Choroid plexus epithelial cell (primary cell): ENCODE measurements at places on chromosomes 12 and 14.

GRCh38 chr12:27766587-27766986 lies 13.4 kb upstream of the KLHL42 start:
- no peak for DNase-seq

GRCh38 chr12:19967431-19967830 lies 400.9 kb upstream of the PDE3A start:
- peak; percentile 99 for DNase-seq

GRCh38 chr12:5017638-5018348 lies 25.9 kb upstream of the KCNA5 start:
- no peak for DNase-seq

DNA sequence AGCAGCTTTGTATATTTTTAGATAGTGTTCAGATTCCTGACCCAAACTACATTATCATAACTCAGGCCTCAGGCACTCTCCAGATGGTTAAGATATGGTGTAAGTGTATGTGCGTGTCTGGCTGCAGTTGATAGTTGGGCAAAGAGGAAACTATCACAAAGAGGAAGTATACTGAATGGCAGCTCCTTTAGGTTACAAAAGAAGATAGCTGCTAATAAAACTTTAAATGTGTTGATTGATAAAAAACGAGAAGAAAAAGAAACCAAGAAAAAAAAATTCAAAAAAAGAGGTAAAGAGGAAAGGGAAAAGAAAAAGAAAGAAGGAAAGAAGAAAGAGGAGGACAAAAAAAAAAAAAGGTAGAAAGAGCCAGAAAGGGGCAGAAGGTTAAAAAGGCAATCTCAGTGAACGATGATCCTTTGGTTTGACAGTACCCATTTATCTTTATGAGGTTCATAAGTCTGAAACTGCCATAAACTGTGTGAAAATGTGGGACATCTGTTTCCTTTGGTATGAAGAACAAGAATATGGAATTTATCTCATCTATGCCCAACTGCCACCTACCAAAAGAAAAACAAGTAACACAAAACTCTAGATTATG lies 42.2 kb downstream of the TAOK3 start:
- peak; percentile 85 for DNase-seq

- DNase-seq, result no peak
These were observed 117.3 kb downstream of the SLC2A13 start for GRCh38 chr12:39988574-39988973.

DNA sequence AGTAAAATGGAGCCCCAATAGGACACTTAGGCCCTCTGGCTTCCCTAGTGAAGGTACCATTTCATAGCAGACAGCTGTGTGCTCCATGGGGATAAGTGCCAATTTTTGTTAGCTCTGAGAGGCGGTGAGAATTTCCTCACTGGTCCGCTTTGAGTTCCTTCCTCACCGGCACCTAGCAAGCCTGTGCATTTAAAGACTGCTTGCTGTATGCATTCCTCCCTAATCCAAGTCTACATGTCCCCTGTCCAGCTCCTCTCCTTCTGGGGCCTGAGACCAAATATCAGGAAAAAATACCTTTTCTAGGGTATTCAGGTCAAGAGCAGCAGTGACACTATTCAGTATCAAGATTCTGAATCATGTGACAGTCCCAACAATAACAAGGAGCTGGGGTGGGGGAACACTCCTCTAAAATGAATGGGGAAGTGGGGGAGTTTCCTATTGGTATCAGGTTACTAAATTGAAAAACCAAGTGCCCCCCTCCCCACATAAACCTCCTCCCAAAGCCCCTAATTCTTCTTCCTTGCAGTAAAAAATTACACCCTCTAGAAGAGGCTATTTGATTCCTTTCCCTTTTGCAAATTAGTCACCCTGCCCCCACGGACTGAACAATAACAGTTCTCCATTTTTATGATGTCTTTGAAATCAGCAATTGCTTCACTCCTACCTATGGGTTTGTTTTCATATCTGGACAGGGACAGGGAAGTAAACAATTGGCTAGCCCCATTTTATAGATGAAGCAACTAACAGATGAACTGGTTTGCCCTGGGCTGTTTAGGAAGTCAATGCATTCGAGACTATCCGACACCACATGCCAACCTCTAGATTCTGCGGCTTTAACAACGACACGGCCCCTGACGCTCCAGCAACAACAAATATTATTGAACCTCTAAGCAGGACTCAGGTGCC lies 28.9 kb downstream of the BCL11B start:
- DNase-seq, result no peak

- DNase-seq, result peak; percentile 4
These were observed 379.8 kb downstream of the MED13L start for GRCh38 chr12:115897729-115898128.

GRCh38 chr12:67969134-67969802 lies 20.0 kb upstream of the IFNG-AS1 start:
- DNase-seq, result no peak

DNA sequence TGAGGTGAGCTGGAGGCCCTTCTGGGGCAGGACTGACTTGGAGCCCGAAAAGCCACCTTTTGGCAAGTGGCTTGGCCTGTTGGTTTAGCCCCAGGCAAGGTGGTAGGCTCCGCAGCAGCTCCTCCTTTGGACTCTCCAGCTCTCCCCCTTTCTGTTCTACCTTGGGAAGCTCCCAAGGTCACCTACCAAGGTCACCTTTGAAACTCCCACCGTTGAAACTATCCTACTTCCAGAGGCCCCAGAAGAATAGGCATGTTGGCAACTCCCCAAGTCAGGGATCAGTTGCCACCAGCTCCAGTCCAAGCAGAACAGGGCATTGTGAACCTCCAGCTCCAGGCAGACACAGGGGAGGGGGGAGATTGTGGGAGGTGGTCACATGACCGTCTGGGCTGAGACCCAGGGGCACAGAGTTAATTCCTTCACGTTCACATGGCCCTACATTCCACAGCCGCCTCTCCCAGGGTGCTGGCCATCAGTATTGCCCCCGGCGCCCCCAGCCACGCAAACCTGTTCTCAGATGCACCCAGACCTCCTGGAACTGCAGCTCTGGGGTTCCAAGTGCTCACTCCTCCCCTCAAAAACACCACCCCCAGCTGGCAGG lies 14.4 kb downstream of the IRF2BPL start:
- peak; percentile 73 for DNase-seq

DNA sequence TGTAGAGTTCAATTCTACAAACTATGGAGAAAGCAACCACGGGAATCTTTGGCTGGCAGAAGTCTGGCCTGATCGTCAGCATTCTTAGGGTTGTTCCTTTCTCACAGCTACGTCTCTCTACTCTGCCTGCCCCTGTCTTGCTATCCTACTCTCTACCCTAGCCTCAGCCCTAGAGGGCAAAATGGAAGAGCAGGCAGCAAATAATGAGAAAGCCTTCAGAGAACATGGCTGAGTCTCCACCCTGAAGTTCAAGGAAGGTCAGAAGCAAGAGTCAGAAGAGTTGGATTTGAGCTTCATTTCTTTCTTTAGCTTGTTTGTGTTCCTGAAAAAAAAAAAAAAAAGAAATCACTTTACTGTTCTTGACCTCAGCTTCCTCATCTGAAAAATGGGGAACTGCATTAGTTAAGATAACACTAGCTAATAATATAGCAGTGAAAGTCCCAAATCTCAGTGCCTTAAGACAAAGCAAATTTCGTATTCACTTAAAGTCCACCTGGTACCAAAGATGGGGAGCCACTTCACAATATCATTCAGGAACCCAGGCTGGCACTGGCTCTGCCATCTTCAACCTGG lies 50.2 kb upstream of the CCND2 start:
- no peak for DNase-seq

DNA sequence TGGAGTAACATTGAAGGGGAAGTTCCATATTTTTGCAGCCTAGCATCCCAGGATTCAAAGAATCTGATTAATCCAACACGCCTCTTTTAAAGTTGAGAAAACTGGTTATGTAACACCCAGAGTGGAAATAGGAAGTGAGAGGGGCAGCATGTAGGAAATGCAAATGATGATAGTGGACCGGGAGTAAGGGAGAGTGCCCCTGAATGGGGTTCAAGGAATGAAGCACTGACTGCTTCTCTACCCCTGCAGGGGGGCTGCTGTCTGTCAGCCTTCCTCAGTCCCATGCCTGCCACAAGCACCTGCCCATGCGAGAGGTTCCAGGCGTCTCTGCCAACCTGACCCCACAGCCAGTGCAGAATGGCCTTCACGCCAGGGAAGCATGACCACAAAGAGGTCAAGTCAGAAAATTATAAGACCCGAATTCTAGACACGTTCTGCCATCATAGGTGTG lies 126.5 kb upstream of the CCND2 start:
- DNase-seq, result no peak

- DNase-seq, result peak; percentile 1
These were observed 297.1 kb downstream of the KSR2 start for GRCh38 chr12:117671734-117672133.

DNA sequence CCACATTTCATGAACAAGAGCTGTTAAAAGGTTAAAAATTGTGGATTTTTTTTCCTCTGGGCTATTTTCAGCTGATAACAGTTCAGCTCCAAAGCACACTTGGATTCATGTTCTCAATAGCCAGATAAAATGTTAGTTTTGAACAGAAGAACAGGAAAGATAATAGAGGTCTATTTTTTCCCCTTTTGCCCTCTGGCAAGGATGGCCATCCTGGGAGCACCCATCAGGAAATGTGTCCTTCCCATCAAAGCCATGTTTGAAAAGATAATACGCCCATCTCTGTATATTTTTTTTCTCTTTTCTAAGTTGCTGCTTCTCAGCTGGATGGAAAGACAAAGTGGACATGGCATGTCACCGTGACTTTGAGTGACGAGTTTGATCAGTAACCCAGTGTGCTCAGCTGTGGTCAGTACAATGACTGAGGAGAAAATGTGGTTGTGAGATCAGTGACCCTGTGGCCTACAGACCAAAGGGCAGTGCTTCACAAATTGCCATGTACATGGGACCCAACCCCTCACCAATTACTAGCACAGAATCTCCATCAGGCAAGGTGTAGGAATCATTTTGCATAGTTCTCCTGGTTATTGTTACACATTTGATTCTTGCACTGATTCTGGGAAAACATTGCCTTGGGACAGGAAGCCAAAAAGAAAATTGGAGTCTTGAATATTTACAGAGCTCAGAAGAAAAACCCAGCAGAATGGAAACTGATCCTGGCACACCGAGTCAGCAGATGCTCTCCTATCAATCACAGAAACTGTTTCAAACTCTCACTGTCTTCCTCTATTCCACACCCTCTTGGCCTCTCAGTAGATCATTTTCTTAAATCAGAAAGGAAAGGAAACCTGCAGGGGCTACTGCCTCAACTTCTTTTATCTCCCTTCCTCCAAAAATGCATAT lies 64.3 kb downstream of the ANO6 start:
- DNase-seq, result no peak

GRCh38 chr12:116266168-116266601 lies 11.3 kb downstream of the MED13L start:
- DNase-seq, result peak; percentile 54

GRCh38 chr12:5308216-5308615 lies 123.7 kb upstream of the NTF3 start:
- DNase-seq, result no peak

- no peak for DNase-seq
These were observed 36.1 kb upstream of the PRICKLE1 start for GRCh38 chr12:42625611-42626010.

- no peak for DNase-seq
These were observed 57.4 kb downstream of the RFLNA start for GRCh38 chr12:124352257-124352656.

DNA sequence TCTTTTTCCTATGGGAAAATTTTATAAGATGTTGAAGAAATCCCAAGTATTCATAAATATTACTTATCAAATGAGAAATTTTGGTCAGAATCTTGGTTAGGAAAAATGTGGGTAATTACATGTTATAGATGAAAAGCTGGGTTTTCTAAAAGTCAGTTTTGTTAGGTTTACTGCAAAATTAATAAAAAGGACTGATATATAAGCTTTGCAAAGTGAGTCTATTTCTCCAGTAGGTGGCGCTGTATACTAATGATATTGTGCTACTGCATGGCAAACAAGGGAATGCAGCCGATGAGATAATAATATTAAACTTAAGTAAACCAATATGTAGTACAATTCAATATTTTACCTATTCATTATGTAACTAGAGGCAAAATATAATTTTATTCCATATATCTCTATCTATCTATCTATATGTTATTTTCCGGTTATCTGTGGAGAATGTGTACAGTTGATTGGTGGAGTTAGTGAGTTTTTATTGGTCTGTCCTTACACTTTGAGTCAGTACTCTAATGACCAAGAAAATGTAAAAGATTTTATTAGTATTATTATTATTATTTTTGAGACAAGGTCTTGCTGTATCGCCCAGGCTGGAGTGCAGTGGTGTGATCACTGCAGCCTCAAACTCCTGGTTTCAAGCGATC lies 32.9 kb downstream of the MIPOL1 start:
- DNase-seq, result peak; percentile 86

GRCh38 chr12:60308366-60308991 lies 712.6 kb downstream of the SLC16A7 start:
- DNase-seq, result peak; percentile 36

- DNase-seq, result no peak
These were observed 1153.4 kb downstream of the TMEM121 start for GRCh38 chr14:106679776-106680175.

DNA sequence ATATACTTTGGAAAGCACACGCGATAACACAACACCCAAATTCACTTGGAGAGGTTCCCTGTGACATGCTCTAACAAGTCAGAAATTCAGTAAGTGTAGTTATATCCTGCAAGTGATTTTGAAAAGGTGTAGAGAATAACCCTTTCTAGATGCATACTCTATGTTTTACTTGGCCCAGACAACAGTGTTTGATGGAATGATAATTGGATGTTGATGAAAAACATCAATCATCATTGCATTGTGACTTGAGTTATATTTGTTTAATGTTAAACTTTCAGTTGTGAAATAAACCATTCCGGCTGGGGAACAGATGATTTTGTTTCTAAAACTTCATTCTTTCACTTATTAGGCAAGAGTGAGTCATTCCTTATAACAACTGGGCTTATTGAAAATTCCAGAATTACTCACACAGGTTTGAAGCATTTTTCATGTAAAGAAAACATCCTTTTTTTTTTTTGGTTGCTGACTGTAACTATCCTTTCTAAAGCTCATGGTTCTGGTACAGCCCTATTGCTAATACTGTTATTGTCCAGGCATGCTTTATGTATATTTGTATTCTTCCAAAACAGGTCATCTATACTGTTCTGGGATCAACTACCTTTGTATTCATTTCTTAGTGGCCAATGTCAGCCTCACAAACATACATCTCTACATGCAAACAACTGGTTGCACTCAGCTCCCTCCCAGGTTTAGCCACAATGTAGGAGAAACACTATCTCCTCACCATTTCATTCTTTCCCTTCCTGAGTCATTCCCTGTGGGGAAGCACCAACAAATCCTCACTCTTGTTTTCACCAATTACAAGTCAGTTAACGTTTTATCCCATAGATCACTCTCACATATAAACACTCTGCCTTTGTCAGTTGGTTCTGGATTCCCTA lies 121.2 kb upstream of the LRIG3 start:
- peak; percentile 93 for DNase-seq

- DNase-seq, result no peak
These were observed 7.4 kb downstream of the RAN start for GRCh38 chr12:130879212-130879686.

- no peak for DNase-seq
These were observed 183.9 kb downstream of the CACNA1C start for GRCh38 chr12:2236506-2237294.

GRCh38 chr14:30507209-30507608 lies 51.7 kb upstream of the G2E3 start:
- no peak for DNase-seq
